ENCODE measurements at places on chromosomes 6 and 20.

DNA sequence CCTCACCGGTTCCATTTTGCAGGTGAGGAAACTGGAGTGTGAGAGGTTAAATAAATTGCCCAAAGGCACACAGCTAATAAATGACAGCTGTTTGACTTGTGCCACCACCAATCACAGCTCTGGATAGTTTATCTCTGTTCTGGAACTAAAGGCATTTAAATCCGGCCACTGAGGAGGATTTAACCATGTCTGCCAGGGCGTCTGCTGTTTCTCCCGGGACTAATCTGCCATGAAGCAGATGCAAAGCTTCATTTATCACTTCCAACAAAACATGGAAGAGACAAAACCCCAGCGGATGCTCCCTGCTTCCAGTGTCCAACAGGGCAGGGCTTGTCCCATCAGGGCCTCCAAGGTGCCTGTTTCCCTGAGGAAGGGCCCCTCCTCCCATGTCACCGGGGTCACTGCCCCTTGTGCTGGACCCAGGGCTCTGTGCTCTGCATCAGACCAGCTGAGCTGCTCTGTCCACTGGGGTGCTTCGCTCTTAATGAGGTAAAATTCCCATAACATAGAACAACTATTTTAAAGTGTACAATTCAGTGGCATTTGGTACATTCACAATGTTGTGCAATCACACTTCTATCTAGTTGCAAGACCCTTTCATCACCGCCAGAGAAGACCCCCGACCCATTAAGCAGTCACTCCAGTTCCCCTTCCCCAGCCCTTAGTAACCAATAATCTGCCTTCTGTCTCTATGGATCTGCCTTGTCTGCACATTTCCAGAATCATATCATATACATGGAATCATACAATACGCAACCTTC is 244.3 kb downstream of the PTPRT start:
- DNase-seq: no peak

GRCh38 chr20:5680192-5680591 is 70.0 kb upstream of the SHLD1 start:
- no peak for DNase-seq

- peak; percentile 49 for DNase-seq
Observed at GRCh38 chr20:45354423-45355208, 6.4 kb upstream of the SDC4 start.

GRCh38 chr6:158697811-158698210 is 48.0 kb downstream of the SYTL3 start:
- no peak for DNase-seq

DNA sequence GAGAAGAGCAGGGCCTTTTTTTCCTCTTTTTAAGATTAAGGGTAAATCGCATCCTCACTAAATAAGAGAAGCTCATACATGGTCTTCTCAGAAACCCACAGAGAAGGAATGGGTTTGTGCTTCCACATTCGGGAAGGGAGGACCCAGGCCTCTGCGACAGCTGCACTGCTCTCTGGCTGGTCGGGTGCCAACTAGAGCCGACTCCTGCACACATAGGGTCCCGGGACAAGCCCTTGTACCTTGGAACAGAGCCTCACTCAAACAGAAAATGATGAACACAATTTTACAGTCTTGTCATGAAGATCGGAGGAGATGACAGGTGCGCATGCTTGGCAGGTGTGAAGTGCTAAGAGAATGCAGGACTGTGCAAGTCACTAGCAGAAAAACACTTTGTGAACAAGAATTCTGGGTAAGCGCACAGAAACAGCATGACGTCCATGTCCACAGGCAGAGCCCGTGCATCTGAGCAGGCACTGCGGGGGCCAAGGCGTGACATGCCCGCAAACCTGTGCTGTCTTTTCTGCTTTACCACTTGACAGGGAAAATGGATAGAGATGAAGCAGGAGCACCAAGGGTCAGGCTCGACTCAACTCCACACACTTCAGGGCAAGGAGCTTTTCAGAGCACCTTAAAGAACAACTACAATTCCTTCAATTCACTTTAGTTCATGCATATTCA is 101.0 kb upstream of the MPC1 start:
- no peak for DNase-seq

DNA sequence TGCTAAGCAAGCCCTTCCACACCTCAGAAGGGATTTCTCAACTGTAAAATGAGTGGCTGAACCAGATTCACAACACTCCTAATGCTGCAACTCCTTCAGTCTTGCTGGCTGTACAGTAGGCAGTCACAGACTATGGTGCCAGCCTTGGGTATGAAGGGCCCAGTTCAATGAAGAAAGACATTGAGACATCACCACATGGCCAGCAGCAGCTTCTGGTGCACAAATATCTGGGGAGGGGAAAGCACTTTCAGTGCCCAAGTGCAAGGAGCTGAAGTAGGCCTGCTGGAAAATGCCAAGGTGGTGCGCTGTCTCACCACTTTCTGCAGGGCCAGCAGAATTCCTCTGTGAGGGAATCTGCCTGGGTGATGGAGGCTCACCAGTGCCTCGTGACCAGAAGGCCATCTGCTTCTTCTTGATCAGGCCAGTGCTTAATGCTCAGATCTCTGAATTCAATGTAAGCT is 1.8 kb downstream of the PLA2G7 start:
- no peak for DNase-seq

GRCh38 chr6:151051164-151051563 is 185.7 kb downstream of the MTHFD1L start:
- no peak for DNase-seq

DNA sequence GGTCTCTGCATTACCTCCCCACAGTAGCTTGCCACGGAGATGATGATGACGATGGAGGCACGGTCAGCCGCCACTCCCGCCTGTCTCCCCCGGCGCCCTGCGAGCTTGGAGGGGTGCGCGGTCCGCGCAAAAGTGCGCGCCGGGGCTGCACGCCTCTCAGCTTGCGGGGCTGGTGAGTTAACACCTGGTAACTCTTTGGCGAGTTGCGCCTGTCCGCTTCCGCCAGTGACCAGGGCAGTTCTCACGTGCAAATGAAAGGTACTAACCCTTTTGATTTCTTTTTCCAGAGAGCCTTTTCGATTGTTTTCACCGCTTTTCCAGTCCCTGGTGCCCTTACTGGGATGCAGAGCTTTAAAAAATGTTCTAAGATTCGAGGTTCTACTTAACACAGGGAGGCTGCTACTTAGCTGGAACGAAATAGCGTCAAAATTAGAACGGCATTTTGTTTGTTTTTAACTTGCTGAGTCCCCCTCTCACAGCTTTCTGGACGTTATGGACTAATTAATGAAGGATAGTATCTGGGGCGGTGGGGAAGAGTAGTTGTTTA is 6.2 kb downstream of the GRIK2 start:
- DNase-seq: no peak

DNA sequence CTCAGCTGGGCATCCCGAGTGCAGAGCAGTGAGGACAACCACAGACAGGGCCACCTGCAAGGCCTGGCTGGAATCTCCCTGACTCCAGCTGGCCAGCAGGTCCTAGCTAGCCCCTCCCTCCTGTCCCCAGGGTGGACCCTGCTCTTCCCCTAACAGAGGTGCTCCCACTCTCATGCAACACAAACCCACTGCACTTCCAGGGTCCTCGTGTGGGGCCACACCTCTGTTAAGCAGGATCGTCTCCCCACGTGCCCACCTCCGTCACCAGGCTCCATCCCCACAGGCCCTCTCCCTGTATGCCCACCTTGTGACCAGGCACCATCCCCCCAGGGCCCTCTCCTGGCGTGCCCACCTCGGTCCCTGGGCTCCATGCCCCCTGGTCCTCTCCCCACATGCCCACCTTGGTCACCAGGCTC is 17.3 kb downstream of the TAF4 start:
- no peak for DNase-seq

DNA sequence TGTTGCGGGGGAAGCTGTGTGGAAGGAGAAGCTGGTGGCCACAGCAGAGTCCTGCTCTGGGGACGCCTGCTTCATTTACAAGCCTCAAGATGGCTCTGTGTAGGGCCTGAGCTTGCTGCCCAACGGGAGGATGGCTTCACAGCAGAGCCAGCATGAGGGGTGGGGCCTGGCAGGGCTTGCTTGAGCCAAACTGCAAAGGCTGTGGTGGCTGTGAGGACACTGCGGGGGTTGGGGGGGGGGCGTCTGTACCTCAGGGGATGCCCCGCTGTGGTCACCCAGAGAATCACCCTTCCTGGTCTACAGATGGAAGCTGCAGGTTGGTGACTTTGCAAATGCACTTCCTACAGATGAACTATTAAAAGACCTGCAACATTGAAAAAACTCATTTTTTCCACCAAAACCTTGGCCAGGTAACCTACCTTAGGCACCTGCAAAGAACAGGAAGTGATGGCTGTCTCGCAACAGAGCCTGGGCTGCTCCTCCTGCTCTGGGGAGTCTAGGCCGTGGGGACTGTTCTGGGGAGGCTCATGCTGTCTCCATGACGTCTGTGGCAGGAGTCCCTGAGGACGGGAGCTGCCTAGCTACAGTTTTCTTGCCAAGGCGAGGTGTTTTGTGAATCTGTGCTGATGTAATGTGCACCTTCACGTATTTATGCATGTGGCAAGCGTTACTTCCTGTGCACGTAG is 7.3 kb downstream of the NPBWR2 start:
- DNase-seq: no peak

- DNase-seq: no peak
Observed at GRCh38 chr6:140871911-140872310, 1260.8 kb upstream of the GJE1 start.

- no peak for DNase-seq
Observed at GRCh38 chr6:76174722-76175121, 102.3 kb upstream of the IMPG1 start.

- no peak for DNase-seq
Observed at GRCh38 chr6:22290045-22290444, 6.8 kb downstream of the PRL start.

- DNase-seq: no peak
Observed at GRCh38 chr20:3692706-3693294, 11.0 kb upstream of the ADAM33 start.

- no peak for DNase-seq
Observed at GRCh38 chr6:140427842-140428241, 1053.4 kb upstream of the CITED2 start.

GRCh38 chr6:137315081-137315480 is 95.9 kb upstream of the IFNGR1 start:
- DNase-seq: no peak

- DNase-seq: no peak
Observed at GRCh38 chr6:161744211-161745067, 470.6 kb upstream of the AGPAT4 start.

DNA sequence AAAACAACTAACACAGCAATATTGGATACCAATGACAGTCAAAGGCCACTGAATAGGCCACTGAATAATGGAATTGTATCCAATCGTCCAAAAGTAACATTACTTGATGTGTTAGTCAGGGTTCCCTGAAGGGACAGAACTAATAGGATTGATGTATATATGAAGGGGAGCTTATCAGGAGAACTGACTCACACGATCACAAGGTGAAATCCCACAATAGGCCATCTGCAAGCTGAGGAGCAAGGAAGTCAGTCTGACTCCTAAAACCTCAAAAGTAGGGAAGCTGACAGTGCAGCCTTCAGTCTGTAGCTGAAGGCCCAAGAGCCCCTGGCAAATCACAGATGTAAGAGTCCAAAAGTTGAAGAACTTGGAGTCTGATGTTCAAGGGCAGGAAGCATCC is 571.4 kb downstream of the PRKN start:
- DNase-seq: no peak

- no peak for DNase-seq
Observed at GRCh38 chr6:44401138-44401537, 13.6 kb downstream of the CDC5L start.
